ENCODE measurements at places on chromosomes 2 and 18. TPM values are rescaled to one million over a fixed set of nuclear protein-coding genes. Genes with fewer than 3 reads are reported as not detected.

DNA sequence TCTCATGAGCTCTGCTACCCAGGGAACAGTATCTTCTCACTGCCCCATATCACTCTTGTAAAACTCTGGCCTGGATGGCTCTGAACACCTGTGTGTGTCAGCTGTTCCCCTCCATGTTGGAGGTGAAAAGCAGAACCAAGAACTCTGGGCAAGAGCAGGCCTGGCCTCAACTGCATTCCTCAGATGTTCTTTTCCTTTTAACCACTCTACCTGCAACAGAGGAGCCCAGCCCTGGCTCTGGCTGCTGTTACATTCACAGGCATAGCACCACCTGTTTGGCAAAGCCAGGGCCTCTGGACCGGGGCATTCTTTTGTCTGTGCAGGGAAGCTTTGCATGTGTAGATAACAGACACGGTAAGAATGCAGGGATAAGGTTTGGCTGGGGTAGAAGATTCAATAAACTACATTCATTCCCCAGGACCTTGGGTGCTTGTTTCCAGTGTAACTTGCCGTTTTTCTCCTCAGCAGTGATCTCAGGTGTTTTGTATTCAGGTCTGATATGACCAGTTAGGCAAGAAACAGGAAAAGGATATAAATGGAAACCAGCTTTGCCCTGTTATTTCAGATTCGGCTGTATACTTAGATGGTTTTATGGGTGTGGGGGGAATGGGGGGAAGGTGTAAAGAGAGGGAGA is 95.1 kb downstream of the SPTBN1 start:
- no peaks in the 10 kb centered on the region for H3K27me3 ChIP-seq
- H3K27ac ChIP-seq: peak overlapping the region; percentile 52
- no peak for DNase-seq
- no peak overlapping the region for H3K4me3 ChIP-seq
- no peaks in the 10 kb centered on the region for H3K36me3 ChIP-seq

DNA sequence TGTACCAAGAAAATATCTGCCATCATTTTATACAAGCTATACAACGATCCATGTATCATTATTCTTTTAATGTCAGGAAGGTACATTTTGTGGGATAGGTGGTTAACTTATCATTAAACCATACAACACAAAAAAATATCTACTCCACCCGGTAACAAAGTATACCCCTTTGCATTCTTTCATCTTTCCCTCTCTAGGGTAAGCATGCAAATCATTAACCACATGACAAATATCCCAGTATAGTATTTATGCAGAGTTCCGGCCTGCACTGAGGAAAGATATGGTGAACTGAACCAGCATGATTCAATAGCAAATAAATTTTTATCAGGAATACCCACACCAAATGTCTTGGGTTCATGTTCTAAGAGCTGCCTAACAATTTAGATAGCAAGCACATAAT is 22.5 kb upstream of the SULT1C2 start:
- H3K4me1 ChIP-seq: no peaks in the 10 kb centered on the region
- no peaks in the 10 kb centered on the region for H3K36me3 ChIP-seq
- DNase-seq: no peak
- H3K27ac ChIP-seq: no peak overlapping the region

- peaks cover 7% of the 10 kb centered on the region for H3K4me1 ChIP-seq
- H3K27me3 ChIP-seq: no peaks in the 10 kb centered on the region
- peak overlapping the region; percentile 9 for H3K27ac ChIP-seq
- no peaks in the 10 kb centered on the region for H3K36me3 ChIP-seq
- DNase-seq: no peak
- H3K4me3 ChIP-seq: peak overlapping the region; percentile 84
These were observed 787 bp upstream of the ADGRF3 start for GRCh38 chr2:26347286-26347865.

- no peak overlapping the region for H3K4me3 ChIP-seq
- no peaks in the 10 kb centered on the region for H3K27me3 ChIP-seq
- DNase-seq: no peak
- no peaks in the 10 kb centered on the region for H3K36me3 ChIP-seq
- H3K4me1 ChIP-seq: no peaks in the 10 kb centered on the region
These were observed 45.1 kb downstream of the RHOB start for GRCh38 chr2:20491739-20492531.

DNA sequence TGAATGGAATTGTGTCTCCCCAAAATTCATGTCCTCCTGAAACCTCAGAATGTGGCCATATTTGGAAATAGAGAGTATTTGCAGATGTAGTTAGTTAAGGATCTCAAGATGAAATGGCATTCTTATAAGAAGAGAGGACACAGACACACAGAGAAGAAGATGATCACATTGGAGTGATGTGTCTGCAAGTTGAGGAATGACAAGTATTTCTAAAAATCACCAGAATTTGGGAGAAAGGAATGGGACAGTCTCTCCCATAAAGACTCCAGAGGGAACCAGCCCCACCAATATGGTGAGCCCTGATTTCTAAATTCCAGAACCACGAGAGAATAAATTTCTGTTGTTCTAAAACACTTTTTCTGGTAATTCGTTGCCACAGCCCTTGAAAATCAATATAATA is 166.3 kb downstream of the C1D start:
- DNase-seq: no peak
- H3K4me3 ChIP-seq: no peak overlapping the region
- H3K36me3 ChIP-seq: no peaks in the 10 kb centered on the region

- no peaks in the 10 kb centered on the region for H3K27me3 ChIP-seq
- no peak overlapping the region for H3K4me3 ChIP-seq
- H3K27ac ChIP-seq: no peak overlapping the region
- no peaks in the 10 kb centered on the region for H3K4me1 ChIP-seq
These were observed 25.2 kb downstream of the KIAA2012 start for GRCh38 chr2:202098291-202098690.

DNA sequence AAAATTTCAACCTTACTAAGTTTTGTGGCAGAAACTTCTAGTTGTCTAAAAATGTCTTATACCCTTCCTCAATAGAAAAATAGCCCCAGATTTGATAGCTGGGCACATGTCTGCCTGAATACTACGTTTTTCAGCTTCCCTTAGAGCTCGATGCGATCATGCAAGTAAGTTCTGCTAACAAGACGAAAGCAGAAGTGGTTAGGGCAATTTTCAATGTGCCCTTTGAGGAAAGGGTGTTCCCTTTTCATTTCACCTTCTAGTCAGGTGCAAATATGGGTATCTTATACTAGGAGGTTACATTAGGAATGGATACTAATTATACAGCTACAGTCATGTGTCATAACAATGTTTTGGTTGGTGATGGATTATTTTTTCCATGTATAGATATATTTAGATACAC is 1572.1 kb upstream of the LRRTM1 start:
- no peaks in the 10 kb centered on the region for H3K36me3 ChIP-seq
- no peak overlapping the region for H3K4me3 ChIP-seq
- no peak for DNase-seq
- no peak overlapping the region for H3K27ac ChIP-seq

GRCh38 chr2:25651066-25651465 is 22.3 kb downstream of the DTNB start:
- no peak overlapping the region for H3K4me3 ChIP-seq
- H3K36me3 ChIP-seq: no peaks in the 10 kb centered on the region
- H3K27ac ChIP-seq: no peak overlapping the region
- H3K27me3 ChIP-seq: no peaks in the 10 kb centered on the region

DNA sequence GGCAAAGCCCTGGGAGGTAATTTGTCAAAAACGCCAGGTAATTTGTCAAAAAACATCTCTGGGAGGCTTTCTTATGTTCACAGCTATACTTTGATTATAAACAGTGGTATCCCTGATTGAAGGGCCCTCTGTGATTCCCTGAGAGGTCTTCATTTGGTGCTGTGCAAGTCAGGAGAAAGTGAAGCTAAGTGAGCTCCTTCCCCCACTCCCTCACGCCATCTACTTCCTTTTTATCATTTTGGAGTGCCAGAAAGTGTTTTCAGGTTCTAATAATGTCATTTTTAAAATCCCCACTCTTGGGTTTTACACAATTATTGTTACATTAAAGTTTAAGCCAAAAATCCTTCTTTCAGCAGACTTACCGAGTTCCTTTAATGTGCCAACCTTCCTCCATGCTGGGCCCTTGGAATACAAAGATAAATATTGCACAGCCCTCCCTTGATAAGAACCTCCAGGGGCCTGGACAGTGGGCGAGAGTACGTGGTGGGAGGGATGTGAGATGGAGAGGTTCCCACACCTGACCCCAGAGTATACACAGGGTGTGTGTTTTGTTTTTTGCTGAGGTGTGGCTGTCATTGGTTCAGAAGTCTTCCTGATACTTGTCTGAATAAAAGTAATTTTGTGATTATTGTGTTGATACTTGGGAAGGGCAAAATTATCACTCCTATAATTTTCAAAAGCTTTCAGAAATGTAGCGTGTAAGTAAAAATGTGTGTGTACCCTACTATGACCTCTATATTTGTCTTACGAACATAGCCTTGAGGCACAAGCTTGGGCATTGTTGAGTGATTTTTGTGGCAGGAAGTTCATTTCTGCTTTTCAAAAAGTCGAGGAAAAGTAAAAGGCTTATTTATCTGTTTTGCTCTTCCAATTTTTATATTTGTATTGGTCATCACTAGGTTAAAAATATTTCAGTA is 8.2 kb downstream of the MAPRE2 start:
- no peak for DNase-seq
- H3K27ac ChIP-seq: peak overlapping the region; percentile 34
- H3K4me3 ChIP-seq: no peak overlapping the region

DNA sequence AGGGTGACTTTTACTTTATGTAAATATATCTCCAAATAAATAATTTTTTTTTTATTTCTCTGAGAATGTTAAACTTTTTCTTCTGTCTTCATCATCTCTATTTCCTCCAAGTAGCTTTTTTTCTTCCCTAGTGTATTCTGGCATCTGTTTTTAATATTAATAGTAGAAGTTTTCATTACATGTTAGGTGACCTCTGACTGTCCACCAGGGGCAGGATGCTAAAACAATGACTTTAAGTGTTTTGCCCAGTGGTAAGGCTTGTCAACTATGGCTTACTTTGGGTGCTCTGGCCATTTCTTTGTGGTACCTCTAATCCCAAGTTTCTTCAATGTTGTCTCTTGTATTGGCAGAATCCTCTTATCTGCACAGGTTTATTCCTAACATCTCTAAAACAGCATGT is 127.1 kb downstream of the SRBD1 start:
- no peak overlapping the region for H3K4me3 ChIP-seq
- H3K27ac ChIP-seq: no peak overlapping the region
- H3K4me1 ChIP-seq: no peaks in the 10 kb centered on the region

GRCh38 chr18:76806301-76806700 is 16.1 kb upstream of the ZNF236 start:
- H3K27me3 ChIP-seq: peaks cover 4% of the 10 kb centered on the region
- no peak for DNase-seq
- H3K4me3 ChIP-seq: no peak overlapping the region
- peaks cover 2% of the 10 kb centered on the region for H3K4me1 ChIP-seq
- peaks cover 3% of the 10 kb centered on the region for H3K36me3 ChIP-seq

Gene SLC14A1
- total RNA-seq: 2.8 TPM

Gene GPR39
- total RNA-seq: 0.09 TPM

Gene ZNF519
- total RNA-seq: 7.7 TPM

Gene EMX1
- total RNA-seq: 0.38 TPM

Gene SLC9A4
- 0.05 TPM for total RNA-seq

Gene FHL2
- total RNA-seq: 14.2 TPM
